ENCODE measurements at places on chromosomes 3 and 15.

GRCh38 chr3:81170298-81170697, 591.1 kb downstream of the GBE1 start:
- DNase-seq, result no peak

DNA sequence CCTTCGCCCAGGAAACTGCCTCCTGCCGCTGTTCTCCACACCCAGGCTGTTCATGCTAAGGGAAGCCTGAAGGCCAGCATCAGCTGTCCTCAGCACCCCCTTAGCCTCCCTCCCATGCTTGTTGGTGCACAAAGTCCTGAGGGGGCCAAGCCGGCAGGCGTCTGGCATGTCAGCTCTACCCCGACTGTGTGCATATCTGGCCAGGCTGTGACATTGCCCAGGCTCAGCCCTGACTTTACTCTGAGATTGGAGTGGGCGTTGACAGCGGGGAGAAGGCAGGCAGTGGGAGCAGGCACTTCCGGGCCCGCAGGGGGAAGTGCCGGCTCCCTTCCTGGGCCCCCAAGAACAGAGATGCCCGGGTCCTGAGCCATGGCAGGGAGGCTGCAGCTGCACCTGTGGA, 492.2 kb downstream of the AGBL1 start:
- no peak for DNase-seq

- DNase-seq, result no peak
Measured at GRCh38 chr15:88385078-88385700, 82.0 kb downstream of the MRPL46 start.

GRCh38 chr15:96392380-96393208, 62.1 kb downstream of the NR2F2 start:
- DNase-seq, result no peak

- no peak for DNase-seq
Measured at GRCh38 chr3:20564966-20565365, 379.0 kb upstream of the SGO1 start.

DNA sequence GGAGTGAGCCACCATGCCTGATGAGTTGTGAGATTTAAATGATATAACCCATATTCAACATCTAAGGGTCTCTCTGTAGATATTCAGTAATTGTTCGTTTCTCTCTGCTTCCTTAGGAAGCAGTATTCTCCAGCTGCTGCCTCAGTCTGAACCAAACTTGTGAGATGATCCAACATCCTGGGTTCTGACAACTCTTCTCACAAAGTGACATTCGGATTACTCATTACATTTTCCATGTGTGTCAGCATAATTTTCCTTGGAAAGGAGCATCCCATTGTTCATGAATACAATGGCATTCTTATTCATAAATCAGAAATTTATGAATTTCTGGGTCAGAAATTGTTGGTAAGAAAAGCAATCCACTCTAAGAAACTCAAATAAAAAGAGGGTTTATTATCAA, 15.0 kb upstream of the SEC22A start:
- DNase-seq, result no peak

DNA sequence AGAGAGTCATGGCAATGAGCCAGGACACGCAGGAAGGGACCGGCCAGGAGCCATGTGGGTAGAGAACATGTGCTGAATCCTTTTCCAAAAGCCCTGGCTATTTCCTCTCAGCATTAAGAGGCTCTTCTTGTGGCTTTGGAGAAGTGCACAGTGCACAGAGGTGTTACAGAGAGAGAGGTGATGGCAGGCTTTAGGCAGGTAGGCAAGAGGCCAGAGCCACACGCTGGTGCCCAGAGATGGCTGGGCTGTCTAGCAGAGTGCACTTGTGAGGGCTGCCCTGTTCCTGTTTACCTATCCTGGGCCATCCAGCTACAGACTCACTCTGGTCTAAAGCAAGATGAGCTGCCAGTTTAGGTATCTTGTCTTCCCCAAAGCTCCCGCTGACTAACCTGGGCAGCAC, 402.6 kb downstream of the OCA2 start:
- DNase-seq, result no peak

DNA sequence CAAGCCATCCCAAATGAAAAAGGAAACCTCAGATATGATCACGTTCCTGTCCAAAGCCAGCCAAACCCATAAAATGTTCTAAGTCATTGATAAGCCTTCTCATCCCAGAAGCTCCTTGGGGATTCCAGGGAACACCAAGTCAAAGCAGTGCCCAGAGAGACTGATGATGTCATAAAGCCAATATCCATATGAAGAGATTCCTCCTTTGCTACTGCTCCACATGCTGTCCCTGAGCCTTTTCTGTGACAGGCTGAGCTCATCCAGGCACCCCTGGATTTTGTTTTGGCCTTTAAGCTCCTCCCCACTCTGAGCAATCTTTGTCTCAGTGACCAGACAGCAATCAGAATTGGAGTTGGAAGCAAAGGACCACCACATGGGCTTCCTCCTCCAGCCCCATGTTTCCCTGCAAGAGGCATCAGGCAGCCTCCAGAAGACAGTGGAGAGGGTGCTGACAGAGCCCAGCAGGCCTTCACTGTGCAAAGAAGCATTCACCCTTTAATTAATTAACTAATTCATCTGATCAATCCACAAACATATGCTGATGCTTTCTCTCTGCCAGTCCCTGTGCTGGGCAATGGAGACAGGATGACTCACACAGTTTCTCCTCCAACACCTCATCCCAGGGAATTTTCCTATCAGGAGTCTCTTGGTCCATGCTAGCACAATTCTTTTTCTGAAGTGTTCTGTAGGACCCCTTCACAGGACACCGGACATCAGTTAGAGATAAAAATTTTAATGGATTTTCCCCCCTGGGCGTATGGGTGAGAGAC, 25.0 kb downstream of the MEX3B start:
- no peak for DNase-seq

DNA sequence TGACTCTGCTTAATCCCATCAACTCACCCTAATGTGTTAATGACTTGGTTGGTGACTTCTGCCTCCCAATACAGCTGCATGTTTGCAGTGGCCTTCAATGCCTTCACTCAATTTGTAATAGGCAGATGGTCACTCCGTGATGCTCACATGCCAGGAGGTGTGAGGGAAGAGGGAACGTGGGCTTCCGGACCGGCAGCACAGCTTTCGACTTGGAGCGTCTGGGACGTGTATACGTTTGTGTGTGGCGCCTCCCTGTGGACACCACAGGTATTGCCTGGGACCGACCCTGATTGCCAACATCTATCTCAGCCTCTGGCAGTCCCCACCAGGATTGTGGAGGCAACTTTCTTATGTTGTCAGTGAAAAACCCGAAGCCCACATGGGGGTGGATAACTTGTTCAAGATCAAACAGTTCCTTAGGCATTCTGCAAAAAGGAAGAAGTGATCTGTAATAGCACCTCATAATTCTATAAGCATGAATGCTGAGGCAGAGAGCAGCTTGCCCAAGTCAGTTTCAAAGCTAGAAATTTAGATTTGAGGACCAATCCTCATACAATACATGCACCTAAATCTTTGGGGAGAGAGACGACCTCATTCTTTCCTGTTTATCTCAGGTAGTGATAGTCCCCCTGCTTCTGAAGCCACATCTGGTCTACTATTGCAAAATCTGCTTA, 16.9 kb downstream of the MRPL46 start:
- DNase-seq, result peak; percentile 53

GRCh38 chr15:81379269-81379668, 5.3 kb upstream of the TMC3 start:
- no peak for DNase-seq

- DNase-seq, result no peak
Measured at GRCh38 chr3:55376753-55377347, 110.3 kb downstream of the WNT5A start.

GRCh38 chr15:99068186-99068585, 36.7 kb upstream of the SYNM start:
- DNase-seq, result no peak

- DNase-seq, result no peak
Measured at GRCh38 chr15:83305704-83306291, 21.3 kb upstream of the BNC1 start.

DNA sequence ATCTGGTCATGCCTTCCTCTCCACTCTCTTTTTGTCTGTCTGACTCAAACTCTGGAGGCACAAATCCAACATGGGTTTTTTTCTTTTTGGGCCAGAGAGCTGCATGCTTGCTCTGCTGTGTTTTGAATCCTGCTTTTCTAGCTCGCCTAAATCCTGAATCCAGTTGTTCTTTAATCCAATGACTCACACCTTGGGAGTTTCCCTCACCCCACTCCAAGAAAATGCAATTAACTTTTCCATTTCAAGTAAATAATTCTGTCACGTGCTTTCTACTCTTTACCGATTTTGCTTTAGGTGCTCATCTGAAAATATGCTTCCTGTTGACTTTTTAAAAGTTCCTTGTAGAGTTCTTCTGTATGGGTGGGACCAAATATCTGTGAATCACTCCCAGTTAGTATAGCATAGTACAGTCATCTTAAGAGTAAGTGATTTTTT, 47.6 kb downstream of the SLMAP start:
- peak; percentile 9 for DNase-seq

GRCh38 chr15:90638201-90638691, 78.9 kb upstream of the BLM start:
- DNase-seq, result no peak

DNA sequence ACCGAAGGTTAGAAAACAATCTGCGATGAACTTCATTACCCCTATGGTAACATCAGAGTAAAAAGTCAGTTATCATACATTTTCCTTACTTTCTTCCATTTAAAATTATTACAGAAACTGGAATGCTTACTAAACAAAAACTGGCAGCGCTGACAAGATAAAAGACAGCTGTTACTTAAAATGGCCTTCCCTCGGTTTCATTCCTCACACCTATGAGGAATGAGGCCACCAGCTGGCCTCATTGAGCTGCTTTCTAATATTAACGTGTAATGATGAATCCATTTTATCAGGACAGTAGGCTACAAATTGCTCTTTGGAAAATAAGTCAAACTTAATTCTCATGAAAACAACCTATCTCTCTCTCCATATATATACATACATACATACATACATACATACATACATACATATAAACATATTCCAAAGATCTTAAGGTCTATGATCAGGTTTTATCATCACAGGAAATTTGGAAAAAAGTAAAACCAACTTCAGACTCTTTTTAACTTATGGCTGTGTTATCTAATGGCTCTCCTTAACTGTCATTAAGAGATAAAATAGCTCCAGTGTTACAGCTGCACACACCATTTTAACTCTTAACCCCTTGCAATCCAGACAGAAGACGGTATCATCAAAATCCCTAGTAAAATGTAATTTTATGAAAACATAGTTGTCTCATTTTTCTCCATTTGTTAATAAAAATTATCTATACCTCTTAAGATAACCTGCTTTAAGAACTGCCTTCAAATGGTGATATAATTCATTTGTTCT, 5.2 kb downstream of the CCNL1 start:
- DNase-seq, result no peak

DNA sequence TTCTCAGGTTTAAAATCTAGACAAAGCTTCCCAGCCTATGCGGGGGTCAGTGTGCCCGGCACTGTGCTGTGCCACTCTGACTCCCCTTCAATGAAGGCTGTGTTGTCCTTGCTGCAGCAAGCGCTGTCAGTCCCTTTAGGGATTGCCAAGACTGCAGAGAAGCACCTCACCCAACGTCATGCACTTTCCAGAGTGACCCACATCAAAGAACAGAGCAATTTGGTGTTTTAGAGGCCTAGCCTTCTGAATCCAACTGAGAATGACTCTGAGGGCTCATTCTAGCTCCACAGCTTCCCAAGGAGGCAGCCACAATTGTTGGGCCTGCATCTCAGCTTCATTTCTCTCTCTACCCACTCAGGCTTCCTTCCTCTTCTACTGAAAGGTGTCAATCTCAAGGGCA, 26.4 kb downstream of the SLC9A9 start:
- no peak for DNase-seq

DNA sequence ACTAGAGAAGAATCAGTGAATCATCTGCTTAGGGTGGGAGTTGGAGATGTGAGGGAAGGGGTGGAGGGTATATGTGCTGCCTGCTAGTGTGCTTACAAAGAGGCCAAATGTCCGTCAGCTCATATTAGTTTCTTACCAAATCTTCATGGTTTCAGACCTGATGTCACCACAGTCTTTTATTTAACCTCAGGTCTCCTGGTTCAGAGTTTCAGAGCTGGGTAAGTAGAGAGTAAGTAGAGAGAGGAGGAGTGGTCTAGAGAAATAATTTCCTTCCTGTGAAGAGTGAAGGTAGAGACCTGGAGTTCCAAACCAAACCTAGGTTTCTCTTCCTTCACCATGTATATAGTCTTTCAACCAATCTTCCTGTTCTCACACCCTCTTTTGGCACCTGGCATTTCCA, 17.5 kb upstream of the P2RY1 start:
- no peak for DNase-seq

DNA sequence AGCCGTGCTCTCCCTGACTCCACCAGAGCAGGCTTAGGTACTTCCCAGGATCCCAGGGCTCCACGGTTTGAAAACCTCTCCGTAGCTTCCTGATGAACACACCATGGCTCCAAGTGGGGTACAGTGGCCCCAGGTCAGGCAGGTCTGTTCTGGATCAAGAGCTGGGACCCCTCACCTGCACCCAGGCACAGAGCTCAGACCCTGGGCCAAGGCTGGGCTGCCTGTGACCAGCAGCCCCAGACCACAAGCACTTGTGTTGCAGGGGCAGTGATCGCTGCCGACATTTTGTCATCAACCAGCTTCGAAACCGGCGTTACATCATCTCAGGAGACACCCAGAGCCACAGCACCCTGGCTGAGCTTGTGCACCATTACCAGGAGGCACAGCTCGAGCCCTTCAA, 5.3 kb downstream of the SH2D7 start:
- no peak for DNase-seq

DNA sequence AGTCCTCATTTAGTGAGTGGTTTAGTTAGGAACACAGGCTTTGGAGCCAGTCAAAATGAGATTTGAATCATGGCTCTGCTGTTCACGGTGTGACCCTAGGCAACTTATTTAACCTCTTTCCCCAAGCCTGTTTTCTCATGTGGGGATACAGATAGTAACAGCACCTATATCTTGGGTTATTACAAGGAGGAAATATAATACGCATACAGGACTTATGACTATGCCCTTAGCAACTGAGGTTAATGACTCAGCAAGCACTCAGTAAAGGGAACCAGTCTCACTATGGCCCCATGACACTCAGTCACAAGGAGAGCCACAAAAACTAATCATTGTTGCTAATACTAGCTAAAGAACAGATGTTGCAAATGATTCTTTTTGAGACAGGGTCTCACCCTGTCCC, 45.9 kb downstream of the SUMF1 start:
- no peak for DNase-seq

DNA sequence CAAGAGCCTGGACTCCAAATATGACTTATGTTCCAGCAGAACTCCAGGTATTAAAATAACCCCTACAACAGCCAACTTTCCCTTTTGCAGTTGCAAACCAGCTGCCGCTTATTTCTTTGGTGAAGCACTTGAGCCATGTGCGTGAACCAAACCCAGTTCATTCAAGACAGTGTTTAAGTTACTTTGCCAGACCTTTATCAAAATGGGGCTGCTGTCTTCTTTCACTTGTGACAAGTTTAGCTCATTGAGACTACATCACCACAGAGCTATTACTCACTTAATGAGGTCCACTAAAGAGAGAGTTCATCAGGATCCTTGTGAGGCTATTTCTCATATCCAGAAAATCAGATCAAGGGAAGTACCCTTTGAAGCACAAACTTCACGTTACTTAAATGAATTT, 2.4 kb upstream of the XRN1 start:
- DNase-seq, result no peak

Measured in CD4-positive, alpha-beta T cell treated with Interleukin-6 for 4 hours (primary cell).